ENCODE measurements at places on chromosomes 3 and 15. TPM values are rescaled to one million over a fixed set of nuclear protein-coding genes. Genes with fewer than 3 reads are reported as not detected.

Gene EPHA3
- total RNA-seq: 0.18 TPM

Gene CSNK1G1
- 26.7 TPM for total RNA-seq

Gene PLA2G4B
- total RNA-seq: under 0.01 TPM

Gene TMEM207
- total RNA-seq: not detected

Gene ROPN1
- not detected for total RNA-seq

Gene PTX3
- total RNA-seq: 96.7 TPM

Gene SOX14
- total RNA-seq: not detected

Gene MESP2
- 0.28 TPM for total RNA-seq

Gene GP9
- not detected for total RNA-seq

DNA sequence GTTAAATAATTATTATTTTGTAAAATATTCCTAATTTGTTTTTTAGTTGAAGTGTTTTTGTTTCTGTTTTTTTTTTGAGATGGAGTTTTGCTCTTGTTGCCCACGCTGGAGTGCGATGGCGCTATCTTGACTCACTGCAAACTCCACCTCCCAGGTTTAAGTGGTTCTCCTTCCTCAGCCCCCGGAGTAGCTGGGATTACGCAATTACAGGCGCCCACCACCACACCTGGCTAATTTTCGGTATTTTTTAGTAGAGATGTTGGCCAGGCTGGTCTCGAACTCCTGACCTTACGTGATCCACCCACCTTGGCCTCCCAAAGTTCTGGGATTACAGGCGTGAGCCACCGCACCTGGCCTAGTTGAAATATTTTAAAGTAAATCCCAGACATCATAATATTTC, 48.7 kb upstream of the GATM start:
- no peak overlapping the region for H3K27ac ChIP-seq
- peaks cover 2% of the 10 kb centered on the region for H3K27me3 ChIP-seq
- no peaks in the 10 kb centered on the region for H3K36me3 ChIP-seq
- DNase-seq: no peak
- H3K4me3 ChIP-seq: no peak overlapping the region

- no peaks in the 10 kb centered on the region for H3K4me1 ChIP-seq
- H3K36me3 ChIP-seq: no peaks in the 10 kb centered on the region
- H3K27me3 ChIP-seq: no peaks in the 10 kb centered on the region
- DNase-seq: no peak
- H3K4me3 ChIP-seq: no peak overlapping the region
Observed at GRCh38 chr3:22779737-22780136, 423.4 kb upstream of the UBE2E2 start.

DNA sequence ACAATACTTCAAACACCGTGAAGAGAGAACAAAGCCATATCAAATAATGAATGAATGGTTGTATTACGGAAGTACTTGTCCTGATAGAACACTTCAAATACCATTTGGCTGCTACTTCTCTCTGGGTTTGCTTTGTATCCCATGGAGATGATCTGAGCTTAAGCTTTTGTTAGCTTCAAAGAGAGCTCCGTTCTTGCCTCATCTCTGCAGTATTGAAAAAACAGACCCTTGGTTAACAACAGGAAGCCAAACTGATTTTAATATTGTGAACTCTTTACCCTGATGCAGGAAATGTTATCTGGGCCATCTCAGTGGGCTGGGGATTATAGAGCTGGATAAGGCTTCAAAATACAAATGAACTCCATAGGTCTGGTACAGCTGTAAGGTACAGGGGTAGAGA, 101.0 kb downstream of the CHL1 start:
- no peaks in the 10 kb centered on the region for H3K4me1 ChIP-seq
- no peak for DNase-seq
- no peaks in the 10 kb centered on the region for H3K36me3 ChIP-seq
- no peaks in the 10 kb centered on the region for H3K27me3 ChIP-seq

- H3K4me3 ChIP-seq: no peak overlapping the region
- H3K36me3 ChIP-seq: no peaks in the 10 kb centered on the region
- DNase-seq: peak; percentile 66
- no peaks in the 10 kb centered on the region for H3K4me1 ChIP-seq
- H3K27ac ChIP-seq: no peak overlapping the region
Observed at GRCh38 chr3:5078151-5078550, 43.9 kb upstream of the ARL8B start.

- H3K4me1 ChIP-seq: no peaks in the 10 kb centered on the region
- no peak overlapping the region for H3K27ac ChIP-seq
- no peak overlapping the region for H3K4me3 ChIP-seq
- no peaks in the 10 kb centered on the region for H3K36me3 ChIP-seq
- H3K27me3 ChIP-seq: no peaks in the 10 kb centered on the region
Observed at GRCh38 chr3:74676-75243, 121.8 kb upstream of the CHL1 start.

- H3K27me3 ChIP-seq: no peaks in the 10 kb centered on the region
- H3K27ac ChIP-seq: no peak overlapping the region
- H3K36me3 ChIP-seq: no peaks in the 10 kb centered on the region
- no peaks in the 10 kb centered on the region for H3K4me1 ChIP-seq
- DNase-seq: no peak
Observed at GRCh38 chr3:157671656-157672055, 168.4 kb upstream of the VEPH1 start.

DNA sequence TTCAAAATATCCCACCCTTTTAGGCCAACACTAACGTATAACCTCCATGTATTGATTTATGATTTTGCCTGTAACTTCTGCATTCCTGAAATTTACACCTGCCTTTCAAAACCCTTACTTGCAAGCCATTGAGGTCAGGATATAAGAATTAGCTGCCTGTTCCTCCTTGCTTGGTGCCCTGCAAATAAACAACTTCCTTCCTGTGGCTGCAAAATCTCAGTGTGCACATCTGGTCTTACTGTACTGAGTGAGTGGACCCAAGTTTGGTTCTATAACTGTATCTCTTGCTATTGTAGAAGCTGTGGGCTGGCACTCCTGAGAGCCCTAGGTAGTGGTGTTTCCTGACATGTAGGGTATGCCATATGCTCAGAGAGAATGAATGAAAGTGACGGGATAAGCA, 191.1 kb upstream of the RASGRP1 start:
- no peak overlapping the region for H3K27ac ChIP-seq
- peaks cover 10% of the 10 kb centered on the region for H3K27me3 ChIP-seq
- H3K36me3 ChIP-seq: no peaks in the 10 kb centered on the region

- H3K36me3 ChIP-seq: no peaks in the 10 kb centered on the region
- H3K27me3 ChIP-seq: no peaks in the 10 kb centered on the region
- H3K27ac ChIP-seq: no peak overlapping the region
- no peak for DNase-seq
- no peak overlapping the region for H3K4me3 ChIP-seq
- H3K4me1 ChIP-seq: peaks cover 20% of the 10 kb centered on the region
Observed at GRCh38 chr15:22950256-22950990, 29.7 kb downstream of the CYFIP1 start.

DNA sequence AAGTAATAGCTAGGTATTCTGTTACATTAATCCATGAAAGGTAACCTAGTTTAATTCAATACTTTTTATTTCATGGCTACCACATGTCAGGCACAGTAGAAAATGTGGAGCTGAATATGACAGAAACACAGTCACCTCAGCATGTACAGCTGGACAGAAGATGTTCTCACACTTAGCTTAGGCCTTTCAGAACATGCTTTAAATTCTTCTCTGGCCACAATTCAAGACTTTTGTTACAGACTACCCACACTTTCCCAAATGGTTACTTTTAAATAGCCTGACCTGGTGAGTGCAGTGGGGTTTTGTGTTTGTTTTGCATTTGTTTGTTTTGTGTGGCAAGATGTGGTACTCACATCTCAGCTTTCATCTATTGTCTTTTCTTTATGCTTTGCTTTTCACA, 1079.5 kb downstream of the IGSF11 start:
- H3K4me1 ChIP-seq: 0 out of 2 replicates have a peak, but pooled peaks cover 2% of the 10 kb centered on the region
- peak; percentile 56 for DNase-seq
- no peaks in the 10 kb centered on the region for H3K27me3 ChIP-seq
- H3K36me3 ChIP-seq: no peaks in the 10 kb centered on the region
- no peak overlapping the region for H3K27ac ChIP-seq

- peaks cover 2% of the 10 kb centered on the region for H3K4me1 ChIP-seq
- H3K27me3 ChIP-seq: no peaks in the 10 kb centered on the region
- no peak overlapping the region for H3K27ac ChIP-seq
- H3K36me3 ChIP-seq: no peaks in the 10 kb centered on the region
Observed at GRCh38 chr3:81776643-81777042, 15.2 kb upstream of the GBE1 start.

DNA sequence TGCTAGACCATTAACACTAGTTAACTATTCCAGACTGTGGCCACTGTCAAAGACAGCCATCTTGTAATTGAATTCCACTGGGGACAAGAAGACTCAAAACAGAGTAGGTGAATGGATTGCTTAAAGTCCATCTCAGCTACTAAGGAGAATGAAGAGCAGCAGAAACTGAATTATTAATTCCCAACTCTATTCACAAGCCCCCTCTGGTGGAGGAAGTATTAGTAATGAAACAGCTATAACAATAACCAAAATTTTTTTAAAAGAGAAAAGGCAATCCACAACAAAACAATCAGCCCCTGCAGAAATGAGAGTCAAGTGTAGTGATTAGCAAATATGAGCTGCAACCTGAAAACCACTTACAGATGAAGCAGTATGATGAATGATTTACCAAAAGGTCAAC, 302.8 kb downstream of the FHIT start:
- H3K36me3 ChIP-seq: no peaks in the 10 kb centered on the region
- no peaks in the 10 kb centered on the region for H3K27me3 ChIP-seq
- no peak overlapping the region for H3K27ac ChIP-seq
- no peaks in the 10 kb centered on the region for H3K4me1 ChIP-seq

DNA sequence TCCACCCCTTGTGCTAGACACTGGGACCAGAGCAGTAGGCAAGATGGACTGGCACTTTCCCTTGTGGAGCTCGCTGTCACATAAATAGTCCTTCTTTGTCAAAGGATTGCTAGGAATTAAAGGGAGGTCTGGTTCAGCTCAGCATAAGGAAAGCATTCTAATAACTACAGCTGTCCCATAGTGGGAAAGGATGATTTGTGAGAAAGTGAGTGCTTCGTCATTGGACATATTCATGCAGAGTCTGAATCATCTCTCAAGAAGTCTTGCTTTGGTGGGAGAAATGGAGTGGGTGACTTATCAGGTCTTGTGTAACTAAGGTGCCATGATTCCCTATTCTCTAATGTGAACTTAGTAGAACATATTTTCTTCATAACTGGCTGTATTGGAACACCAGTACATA, 14.7 kb downstream of the PPARG start:
- DNase-seq: peak; percentile 98
- no peak overlapping the region for H3K4me3 ChIP-seq
- H3K36me3 ChIP-seq: no peaks in the 10 kb centered on the region
- no peaks in the 10 kb centered on the region for H3K27me3 ChIP-seq
- peak overlapping the region; percentile 91 for H3K27ac ChIP-seq

DNA sequence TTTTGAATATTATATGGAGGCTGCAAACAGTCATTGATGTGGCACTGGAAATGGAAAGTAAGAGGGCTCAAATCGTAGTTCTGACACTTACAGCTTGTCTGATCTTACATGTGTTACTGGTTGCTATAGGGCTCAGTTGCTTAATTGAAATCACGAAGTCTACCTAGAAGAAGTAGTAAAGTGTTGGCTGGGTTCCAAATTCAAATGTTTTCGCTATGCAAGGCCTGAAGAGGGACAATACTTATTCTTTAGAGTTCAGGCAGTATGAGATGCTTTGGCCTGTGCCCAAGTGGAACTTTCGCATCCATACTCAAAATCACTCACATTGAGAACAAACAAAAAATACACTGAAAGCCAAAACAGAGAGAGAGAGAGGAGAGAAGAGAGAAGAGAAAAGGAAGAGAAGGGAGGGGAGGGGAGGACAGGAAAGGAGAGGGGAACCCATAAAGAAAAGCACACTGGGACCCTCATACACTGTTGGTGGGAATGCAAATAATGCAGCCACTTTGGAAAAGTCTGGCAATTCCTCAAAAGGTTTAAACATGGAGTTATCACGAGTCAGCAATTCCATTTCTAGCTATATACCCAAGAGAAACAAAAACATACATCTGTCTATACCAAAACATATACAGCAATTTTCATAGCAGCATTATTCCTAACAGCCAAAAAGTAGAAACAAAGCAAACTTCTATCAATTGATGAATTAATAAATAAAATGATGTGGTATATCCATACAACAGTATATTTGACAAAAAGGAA, 2.9 kb upstream of the FXR1 start:
- H3K27ac ChIP-seq: no peak overlapping the region
- H3K4me1 ChIP-seq: no peaks in the 10 kb centered on the region
- no peaks in the 10 kb centered on the region for H3K36me3 ChIP-seq
- H3K4me3 ChIP-seq: no peak overlapping the region

GRCh38 chr3:40068636-40069035, 240.9 kb upstream of the EIF1B start:
- no peak for DNase-seq
- no peak overlapping the region for H3K4me3 ChIP-seq
- H3K27me3 ChIP-seq: no peaks in the 10 kb centered on the region

DNA sequence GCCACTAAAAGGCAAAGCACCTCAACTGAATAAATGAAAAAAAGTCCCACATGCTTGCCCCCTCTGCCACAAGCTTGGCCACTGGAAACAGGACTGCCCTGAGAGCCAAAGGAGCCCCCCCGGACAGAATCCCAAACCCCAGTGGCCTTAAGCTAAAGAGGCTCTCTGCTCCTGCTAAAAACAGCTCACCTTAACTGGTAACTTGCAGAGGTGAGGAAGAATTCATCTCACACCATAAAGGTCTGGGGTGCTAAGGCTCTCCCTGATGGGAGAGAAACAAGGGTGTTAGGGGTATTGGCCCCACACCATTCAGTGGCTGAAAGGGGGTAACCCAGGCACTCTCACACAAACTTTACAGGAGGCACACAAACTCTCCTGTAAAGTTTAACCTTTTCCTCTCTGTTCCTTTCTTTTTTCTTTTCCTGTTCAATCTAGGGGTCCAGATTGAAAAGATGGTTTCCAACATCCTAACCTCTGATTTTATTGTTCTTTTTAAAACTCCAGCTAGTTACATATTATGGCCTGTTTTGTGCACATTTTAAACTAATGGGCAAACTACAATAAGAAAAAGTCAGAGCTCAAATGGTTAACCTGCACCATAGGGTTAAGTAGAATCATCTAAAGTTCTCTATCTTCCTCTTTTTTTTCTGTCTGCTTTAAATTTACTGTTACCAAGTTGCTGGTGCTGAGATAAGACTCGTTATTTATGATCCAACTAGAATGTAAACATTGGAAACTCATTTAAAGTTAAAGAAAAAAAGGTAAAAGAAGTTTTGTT, 19.9 kb downstream of the TRANK1 start:
- no peaks in the 10 kb centered on the region for H3K36me3 ChIP-seq
- no peaks in the 10 kb centered on the region for H3K4me1 ChIP-seq
- H3K4me3 ChIP-seq: no peak overlapping the region

- H3K27me3 ChIP-seq: no peaks in the 10 kb centered on the region
- H3K4me1 ChIP-seq: no peaks in the 10 kb centered on the region
- DNase-seq: no peak
- no peaks in the 10 kb centered on the region for H3K36me3 ChIP-seq
- no peak overlapping the region for H3K27ac ChIP-seq
Observed at GRCh38 chr15:25250011-25250596, 188.7 kb downstream of the UBE3A start.
